HS-5 (cell line): ENCODE measurements at places on chromosomes 4 and X.
A peak's percentile ranks its signal among the peaks of the same experiment; 100 is the strongest.

DNA sequence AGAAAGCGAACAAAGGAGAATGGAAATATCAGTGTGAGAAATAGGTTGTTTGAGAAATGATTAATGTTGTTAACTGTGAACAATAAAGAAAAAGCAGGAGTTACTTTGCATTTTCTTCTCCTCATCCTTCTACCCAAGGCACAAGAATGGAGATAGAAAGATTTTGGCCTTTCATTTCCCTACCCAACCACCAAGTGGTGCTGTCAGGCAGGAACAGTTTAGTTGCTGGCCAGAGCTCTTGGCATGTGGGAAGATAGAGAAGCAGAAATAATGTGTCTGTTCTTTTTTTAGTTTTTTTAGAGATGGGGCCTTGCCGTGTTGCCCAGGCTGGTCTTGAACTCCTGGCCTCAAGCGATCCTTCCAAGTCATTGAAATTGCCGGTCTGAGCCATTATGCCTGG, 12.8 kb downstream of the HOPX start:
- no peak for DNase-seq

DNA sequence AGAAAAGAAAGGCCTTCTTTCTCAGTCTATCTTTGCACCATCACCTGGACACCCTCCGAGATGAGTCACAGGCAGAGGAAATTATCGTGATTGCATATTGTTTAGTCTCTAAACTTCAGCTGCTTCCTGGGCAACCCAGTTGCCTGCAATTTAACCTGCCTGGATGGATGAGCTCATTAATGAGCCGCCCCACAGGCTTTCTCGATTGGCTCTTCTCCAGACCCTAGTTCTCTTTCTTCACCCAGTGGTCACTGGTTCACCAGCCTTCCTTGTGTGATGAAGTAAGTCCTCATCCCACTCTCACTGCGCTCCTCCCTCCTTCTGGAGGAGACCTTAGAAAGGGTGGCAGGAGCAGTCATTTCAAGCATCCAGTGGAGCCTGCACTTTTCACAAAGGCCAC, 94.4 kb downstream of the SOWAHB start:
- DNase-seq: peak; percentile 52

- DNase-seq: no peak
Measured at GRCh38 chr4:36609661-36610060, 328.2 kb downstream of the DTHD1 start.

GRCh38 chr4:162707962-162708361, 458.7 kb downstream of the NAF1 start:
- no peak for DNase-seq

- DNase-seq: peak; percentile 69
Measured at GRCh38 chr4:112817933-112818593, 181.1 kb downstream of the LARP7 start.

- DNase-seq: no peak
Measured at GRCh38 chrX:71439896-71440295, 73.7 kb downstream of the TAF1 start.

DNA sequence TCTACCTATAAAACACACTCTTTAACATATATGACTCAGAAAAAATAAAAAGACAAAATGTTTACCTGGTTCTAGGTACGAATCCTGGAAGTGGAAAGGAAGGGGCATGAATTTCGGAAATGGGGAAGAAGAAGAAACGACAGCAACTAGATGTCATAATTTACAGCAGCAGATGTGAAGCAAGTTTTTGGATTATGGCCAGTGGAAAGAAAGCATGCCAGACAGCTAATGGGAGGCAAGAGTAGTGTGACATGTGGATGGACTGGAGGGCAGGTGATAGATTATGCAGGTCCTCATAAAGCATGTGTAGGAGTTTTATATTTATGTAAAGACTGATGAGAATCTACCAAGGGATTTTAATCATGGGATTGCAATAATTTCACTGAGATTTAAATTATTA, 279.0 kb upstream of the TACR3 start:
- DNase-seq: no peak

GRCh38 chr4:134027931-134028330, 173.7 kb downstream of the PABPC4L start:
- peak; percentile 87 for DNase-seq

DNA sequence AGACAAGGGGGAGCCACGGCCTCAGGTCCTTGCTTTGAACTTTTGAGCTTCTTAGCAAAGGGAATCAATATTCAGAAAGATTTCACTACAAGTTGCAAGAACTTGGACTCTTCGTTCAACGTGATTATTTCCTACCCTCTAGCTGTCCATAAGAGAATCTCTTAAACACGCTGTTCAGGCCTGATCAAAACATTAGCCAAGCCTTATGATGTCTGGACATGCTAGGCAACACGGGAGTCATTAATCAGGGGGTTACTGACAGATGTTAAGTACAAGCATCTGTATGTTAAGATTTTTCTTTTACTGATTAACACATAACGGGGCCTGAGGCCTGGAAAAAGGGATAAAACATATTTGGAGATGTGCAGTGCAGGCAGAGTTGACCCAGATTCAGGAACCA, 138.9 kb upstream of the IL1RAPL2 start:
- DNase-seq: no peak

DNA sequence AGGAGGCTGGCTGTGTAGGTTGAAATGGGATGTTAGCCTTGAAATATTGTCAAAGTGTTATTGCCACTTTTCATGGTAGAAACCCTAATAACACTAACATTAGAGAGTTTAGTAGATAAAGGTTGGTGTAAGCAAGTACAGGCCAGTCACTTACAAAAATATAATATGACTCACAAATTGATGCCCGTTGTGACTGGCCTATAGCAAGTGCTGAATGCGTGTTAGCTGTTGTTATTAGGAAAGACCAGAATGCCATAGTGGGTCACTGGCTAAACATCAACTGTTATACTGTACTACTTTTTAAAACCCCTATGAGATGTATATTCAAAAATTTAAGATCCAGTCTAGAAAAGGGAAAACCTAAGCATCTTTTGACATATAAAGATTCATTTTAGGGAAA, 20.4 kb upstream of the GDPD2 start:
- DNase-seq: no peak

- DNase-seq: no peak
Measured at GRCh38 chr4:86586160-86586572, 7.9 kb upstream of the PTPN13 start.

- no peak for DNase-seq
Measured at GRCh38 chr4:7430368-7430964, 4.3 kb downstream of the PSAPL1 start.

DNA sequence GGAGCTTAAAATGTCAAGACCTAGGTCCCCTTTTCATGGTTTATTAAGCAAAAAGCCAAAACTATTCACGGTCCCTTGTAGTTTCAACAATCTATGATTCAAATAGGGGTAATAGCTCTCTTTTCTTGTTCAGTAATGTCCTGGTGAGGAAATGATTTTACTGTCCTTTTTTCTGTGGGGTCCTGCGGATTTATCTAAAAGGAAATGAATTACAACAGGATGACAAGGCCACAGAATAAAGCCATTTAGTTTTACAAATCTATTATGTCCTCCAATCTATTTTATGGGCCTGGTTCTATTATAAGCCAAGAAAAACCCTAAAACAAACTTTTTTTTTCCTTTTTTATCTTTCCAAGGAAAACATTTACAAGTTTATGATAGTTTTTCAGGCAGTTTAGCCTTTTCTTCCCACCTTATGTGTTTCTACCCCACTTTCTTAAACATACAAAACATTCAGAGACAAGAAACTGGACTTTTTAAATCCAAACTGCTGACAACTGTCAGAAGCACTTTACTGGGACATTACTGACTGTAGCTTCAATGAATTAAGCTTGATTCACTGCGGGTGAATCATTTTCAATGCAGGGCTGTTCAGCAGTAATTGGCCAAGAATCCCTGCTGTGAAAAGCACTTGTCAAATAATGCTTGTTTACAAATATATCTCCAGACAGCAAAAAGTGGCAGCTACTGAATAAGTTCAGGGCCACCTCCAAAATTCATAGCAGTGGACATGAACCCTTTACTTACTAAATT, 4.3 kb downstream of the EPHA5 start:
- no peak for DNase-seq

- no peak for DNase-seq
Measured at GRCh38 chr4:59960143-59960542, 1240.0 kb upstream of the ADGRL3 start.
